Stimulated activated effector memory CD8-positive, alpha-beta T cell treated with anti-CD3 and anti-CD28 coated beads, Interleukin-12 subunit alpha, Interleukin-12 subunit beta, amount 100 ng/mL, for 72 hours (primary cell): ENCODE measurements at places on chromosomes 3 and 15.

- no peak for DNase-seq
These were observed 613.8 kb downstream of the DIPK2A start for GRCh38 chr3:144585408-144585807.

- no peak for DNase-seq
These were observed 6.1 kb downstream of the ZIC1 start for GRCh38 chr3:147415286-147415685.

DNA sequence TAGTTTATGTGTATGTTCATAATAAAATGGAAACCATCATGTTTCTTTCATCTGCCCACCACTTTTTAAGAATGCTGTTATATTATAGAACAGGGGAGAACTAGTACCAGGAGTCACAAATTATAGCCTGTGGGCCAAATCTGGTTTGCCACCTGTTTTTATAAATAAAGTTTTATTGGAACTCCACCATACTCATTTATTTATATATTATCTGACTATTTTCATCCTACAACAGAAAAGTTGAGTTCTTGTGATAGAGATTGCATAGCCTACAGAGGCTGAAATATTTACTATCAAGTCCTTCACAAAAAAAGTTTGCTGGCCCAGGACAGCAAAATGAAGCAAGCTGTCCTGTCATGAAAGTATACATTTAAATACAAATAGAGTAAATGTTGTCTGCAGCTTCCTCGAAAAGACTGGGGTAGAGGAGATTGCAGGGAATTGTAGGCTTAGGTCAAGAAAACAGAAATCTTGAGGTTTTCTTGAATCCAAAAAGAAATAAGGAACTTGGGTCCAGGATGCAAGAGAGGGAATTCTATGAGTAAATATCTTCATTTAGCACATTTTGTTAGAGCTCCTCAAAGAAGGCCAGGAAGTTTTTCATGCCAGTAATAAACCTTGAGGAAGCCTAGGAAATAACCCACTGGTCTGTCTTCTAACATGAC, 41.1 kb downstream of the FILIP1L start:
- no peak for DNase-seq

DNA sequence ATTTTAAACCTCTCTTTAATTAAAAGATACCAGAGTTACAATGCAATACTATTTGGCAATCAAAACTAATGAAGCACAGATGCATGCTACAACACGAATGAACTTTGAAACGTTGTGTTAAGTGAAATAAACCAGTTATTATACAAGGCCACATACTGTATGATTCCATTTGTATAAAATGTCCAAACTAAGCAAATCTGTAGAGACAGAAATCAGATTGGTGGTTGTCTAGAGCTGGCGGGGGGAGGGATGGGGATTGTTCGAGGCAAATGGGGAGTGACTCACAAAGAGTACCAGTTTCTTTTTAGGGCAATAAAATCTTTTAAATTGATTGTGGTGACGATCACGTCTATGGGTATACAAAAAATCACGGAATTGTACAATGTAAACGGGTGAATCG, 677.0 kb downstream of the NTRK3 start:
- DNase-seq, result no peak

GRCh38 chr15:25694823-25695312, 168.3 kb downstream of the ATP10A start:
- no peak for DNase-seq

GRCh38 chr15:51144021-51144532, 49.4 kb upstream of the TNFAIP8L3 start:
- DNase-seq, result no peak

GRCh38 chr3:42057561-42058211, 33.5 kb upstream of the TRAK1 start:
- DNase-seq, result no peak
